ENCODE measurements at places on chromosomes 12 and 14.

DNA sequence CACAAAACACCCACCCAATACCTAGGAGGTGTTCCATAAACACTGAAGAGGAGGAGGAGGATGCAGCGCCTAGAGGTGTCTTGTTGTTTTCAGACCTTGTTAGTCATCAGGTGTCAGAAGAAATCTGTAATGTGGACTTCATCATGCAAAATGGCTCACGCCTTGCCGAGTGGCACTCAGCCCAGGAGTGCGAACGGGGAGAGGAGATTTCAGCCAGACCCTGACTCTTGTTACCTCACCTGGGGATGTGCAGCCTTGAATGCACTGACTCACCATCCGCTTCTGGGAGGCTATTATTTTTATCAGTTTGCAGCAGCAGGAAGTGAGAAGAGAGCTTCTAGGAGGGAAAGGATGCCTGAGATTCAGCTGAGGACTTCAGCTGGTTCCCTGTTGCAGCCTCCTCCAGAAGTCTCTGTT, 48.2 kb upstream of the PLXNC1 start:
- DNase-seq, result no peak

DNA sequence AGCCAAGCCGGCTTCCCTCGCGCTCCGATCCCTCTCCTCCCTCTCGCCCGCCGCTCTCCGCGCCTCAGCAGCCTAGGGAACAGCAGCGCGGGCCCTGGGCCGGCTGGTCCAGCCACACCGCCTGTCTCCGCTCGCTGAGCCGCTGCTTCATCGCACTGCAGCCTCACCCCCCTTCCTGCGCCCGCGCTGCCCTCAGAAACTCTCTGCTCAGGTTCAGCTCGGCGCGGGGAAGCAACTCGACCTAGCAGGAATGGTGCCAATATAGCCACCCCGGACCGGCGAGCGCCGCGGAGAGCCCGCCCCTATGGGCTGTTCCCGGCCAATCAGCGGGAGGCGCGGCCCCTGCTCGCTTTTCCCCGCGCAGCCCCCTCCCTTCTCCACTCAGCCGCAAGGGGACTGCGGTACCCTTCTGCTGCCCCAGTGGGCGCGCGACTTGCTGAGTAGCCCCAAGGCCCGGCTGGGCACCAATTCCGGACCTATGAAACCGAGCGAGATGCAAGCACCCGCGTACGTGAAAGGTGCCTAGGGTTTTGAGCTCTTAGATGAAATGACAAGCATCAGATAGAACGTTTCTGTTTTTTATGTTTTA, at the start of gene ADAMTS20:
Gene ADAMTS20 (minus strand): TSS at position 233 of the 589 bp plus-strand sequence. CDS start 282 bp downstream, outside the sequence.
- DNase-seq, result no peak

GRCh38 chr12:105951732-105952131, 187.0 kb downstream of the NUAK1 start:
- DNase-seq, result no peak

DNA sequence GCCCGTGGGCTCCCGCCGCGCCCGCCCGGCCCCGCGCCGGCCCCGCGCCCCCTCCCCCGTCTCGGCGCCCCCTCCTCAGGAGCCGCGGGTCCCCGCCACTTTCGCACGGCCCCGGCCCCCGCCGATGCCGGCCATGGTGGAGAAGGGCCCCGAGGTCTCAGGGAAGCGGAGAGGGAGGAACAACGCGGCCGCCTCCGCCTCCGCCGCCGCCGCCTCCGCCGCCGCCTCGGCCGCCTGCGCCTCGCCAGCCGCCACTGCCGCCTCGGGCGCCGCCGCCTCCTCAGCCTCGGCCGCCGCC, 263 bp downstream of the RCOR1 start:
- DNase-seq, result peak; percentile 46

DNA sequence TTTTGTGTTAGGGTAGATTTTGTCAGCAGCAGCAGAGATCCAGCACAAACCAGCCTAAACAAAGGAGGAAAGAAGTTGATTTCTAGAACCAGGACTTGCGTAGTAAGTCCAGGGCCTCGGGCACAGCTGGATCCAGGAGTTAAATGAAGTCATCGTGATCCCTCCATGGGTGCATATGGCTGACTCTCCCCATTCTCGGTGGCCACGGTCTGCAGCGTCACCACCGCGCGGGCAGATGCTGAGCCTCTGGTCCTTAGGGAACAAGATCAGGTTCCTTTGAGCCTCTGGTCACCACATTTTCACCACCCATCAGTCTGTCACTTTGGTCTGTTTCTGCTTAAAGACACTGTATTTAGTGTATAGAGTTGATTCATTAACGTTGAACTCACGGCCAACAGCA, 14.8 kb upstream of the GALNT9 start:
- no peak for DNase-seq
